Stimulated activated CD4-positive, alpha-beta T cell treated with anti-CD3 and anti-CD28 coated beads, Interleukin-1b, Interleukin-23, amount 100 ng/mL, for 1 hour (primary cell): ENCODE measurements at places on chromosomes 6 and 20.

DNA sequence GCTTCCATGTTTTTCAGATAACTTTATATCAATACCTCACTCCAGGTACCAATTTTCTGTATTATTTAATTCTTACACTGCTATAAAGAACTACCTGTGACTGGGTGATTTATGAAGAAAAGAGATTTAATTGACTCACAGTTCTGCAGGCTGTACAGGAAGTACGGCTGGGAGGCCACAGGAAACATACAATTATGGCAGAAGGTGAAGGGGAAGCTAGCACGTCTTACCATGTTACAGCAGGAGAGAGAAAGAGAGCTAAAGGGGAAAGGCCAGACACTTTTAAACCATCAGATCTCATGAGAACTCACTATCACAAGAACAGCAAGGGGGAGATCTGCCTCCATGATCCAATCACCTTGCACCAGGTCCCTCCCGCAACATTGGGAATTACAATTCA is 119.1 kb upstream of the BMP5 start:
- DNase-seq: no peak

GRCh38 chr6:133548423-133549159 is 307.4 kb downstream of the EYA4 start:
- no peak for DNase-seq

DNA sequence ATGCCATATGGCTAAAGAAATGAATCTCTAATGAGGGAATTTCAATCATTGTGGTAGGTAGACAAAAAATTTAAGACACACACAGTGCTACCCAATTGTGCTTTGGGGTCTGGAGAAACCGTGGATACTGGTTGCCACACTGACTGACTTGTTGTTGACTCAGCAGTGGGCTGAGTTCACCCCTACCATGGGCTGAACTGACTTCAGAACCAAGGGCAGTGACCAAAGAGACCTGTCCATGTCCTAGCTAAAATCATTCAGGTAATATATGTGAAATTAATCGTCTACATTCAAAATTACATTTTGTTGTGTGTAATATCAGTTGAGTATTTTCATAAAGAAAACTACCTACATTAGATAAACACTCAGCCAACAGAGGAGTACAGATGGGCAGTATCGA is 131.6 kb downstream of the PDE7B start:
- no peak for DNase-seq

- no peak for DNase-seq
These were observed 7.9 kb upstream of the PABPC1L start for GRCh38 chr20:44901974-44902373.

- no peak for DNase-seq
These were observed 99.1 kb downstream of the ARMC2 start for GRCh38 chr6:108947114-108947854.

DNA sequence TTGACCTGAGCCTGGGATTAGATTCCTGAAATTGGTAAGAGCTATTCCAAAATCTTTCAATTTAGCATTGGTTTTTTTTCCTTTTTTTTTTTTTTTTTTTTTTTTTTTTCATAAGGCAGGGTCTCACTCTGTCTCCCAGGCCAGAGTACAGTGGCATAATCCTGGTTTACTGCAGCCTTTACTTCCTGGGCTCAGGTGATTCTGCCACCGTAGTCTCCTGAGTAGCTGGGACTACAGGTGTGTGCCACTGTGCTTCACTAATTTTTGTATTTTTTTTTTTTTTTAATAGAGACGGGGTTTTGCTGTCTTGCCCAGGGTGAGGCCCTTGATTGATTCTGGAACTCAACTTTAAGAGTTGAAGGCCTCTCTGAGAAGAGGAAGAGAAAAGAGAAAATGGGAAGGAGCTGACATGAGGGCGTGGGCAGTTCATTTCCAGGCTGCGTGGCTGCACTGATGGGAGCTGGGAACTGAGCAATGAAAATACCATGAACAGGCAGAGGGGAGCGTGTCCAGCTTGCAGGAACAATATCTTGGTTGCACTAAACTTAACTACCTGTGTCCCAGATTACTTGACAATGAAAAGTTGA is 24.6 kb downstream of the KDM1B start:
- DNase-seq: no peak

DNA sequence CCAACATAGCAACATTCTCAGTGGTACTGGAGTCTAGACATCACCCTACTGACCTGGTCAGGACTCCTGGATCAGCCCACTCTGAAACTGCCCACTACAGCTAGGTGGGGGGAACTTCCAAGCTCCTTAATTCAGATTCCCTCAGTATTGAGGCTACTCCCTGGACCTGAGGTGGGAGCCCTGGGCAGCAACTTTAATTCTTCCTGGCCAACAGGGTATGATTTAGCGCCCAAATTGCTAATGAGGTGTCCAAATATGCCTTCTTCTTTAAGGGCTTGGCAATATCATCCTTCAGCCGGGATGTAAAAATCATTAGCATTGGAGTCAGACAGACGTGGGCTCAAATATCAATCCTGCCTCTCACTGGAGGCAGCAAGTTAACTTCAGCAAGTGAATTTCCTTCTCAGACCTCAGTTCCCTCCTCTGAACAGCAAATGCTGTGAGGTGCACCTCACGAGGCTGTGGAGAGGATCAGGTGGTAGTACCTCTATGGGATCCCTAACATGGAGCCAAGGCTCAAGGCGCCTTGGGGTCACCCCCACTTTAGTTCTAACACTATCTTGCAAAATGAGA is 27.6 kb downstream of the NEDD9 start:
- DNase-seq: no peak

DNA sequence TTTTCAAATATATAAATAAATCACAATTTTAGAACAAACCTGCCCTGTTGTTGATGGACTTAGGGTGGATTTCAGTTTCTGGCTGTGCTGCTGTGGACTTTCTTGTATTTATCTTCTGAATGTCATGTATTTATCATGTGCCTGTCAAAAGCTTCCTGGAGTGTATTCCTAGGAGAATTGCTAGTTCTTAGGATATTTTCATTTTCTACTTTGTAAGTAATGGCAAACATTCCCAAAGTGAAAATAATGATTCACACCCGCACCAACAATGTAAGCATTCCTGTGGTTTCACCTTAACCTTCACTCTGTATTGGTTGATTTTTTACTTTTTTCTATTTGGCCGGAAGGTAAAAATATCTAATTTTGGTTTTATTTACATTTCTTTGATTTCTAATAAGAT is 387.8 kb downstream of the SMOC2 start:
- no peak for DNase-seq

DNA sequence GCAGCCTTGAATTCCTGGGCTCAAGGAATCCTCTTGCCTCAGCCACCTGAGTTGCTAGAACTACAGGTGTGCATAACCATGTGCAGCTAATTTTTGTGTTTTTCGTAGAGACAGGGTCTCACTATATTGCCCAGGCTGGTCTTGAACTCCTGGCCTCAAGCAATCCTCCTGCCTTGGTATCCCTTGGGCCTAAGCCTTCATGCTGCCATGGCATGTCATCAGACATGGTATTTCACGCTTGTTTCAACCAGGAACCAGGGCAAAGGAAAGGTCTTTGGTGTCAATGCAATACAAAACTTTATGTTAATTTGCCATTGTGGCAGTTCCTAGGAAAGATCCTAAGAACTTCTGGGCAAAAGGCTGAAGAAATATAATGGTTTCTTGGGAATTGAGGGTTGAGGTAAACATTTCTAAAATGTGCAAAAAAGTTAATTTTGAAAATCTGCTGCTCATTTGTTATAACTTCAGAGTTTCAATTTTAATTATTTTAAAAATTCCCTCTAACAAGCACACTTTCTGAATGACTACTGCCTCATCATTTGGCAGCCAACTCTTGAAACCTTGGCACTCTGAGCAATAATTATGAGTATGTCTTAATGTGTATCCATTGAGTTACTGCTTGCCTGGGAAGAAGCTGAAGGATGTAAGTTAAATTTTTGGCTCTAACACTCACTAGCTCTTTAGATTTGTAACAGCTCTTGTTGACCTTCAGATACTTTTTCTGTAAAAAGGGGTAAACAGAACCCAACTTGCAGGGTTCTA is 154.1 kb downstream of the GJA10 start:
- no peak for DNase-seq

GRCh38 chr6:34146801-34147592 is 1.1 kb upstream of the GRM4 start:
- no peak for DNase-seq

- no peak for DNase-seq
These were observed 26.3 kb upstream of the FOXQ1 start for GRCh38 chr6:1285556-1285955.

- no peak for DNase-seq
These were observed 246.0 kb upstream of the EXOC2 start for GRCh38 chr6:938916-939315.

GRCh38 chr6:2794171-2794730 is 29.1 kb downstream of the WRNIP1 start:
- no peak for DNase-seq

GRCh38 chr6:23370051-23370450 is 756.0 kb upstream of the NRSN1 start:
- no peak for DNase-seq
